NCI-H1694 (cell line): ENCODE measurements at places on chromosomes 12 and 14.
A peak's percentile ranks its signal among the peaks of the same experiment; 100 is the strongest.

DNA sequence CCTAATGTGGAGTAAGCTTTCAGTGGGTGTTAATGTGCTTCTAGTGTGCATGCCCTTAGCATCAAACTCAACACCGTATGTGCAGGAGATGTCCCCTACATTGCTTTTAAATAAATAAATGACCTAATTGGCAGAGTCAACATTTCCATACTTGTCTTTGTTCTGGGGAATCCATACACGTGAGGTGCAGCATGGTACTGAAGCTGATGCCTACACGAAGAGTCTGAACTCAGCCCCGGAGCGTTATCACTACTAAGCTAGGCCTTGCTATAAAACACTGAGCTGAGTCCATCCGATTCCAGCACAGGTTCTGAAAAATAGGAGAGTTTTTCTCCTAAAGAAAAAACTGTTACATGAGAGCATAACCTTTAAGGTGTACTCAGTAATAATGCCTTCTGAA is 125.0 kb upstream of the DYRK2 start:
- no peak for DNase-seq

- DNase-seq, result no peak
Measured at GRCh38 chr12:29023436-29024076, 125.5 kb upstream of the FAR2 start.

DNA sequence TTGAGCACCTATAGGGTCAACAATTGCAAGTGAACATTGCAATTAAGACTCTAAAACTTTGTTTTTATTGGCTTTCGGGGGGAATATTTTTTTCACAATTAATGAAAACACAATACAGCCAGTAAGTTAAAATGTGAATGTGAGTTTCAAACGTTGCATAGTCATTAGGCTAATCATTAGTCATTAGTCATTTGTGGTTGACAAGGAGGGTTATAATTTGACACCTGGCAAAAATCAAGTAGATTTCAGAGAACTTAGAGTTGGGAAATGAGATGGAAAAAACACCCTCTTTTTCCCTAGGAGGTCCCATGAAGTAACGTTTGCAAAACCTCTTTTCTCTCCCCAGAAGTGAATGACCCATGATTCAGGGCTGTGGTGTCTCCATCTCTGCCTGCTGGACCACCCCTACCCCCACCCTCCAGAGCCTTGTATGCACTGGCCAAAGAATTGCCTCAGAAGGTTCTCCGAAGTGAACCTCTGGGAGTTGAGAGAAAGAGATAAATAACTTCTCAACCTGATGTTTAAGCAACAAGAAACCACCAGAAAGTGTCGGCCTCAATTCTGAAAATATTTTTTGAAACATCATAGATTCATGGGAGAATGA is 196.3 kb downstream of the PAX9 start:
- no peak for DNase-seq

GRCh38 chr12:104555648-104556047 is 98.9 kb downstream of the CHST11 start:
- DNase-seq, result peak; percentile 32

DNA sequence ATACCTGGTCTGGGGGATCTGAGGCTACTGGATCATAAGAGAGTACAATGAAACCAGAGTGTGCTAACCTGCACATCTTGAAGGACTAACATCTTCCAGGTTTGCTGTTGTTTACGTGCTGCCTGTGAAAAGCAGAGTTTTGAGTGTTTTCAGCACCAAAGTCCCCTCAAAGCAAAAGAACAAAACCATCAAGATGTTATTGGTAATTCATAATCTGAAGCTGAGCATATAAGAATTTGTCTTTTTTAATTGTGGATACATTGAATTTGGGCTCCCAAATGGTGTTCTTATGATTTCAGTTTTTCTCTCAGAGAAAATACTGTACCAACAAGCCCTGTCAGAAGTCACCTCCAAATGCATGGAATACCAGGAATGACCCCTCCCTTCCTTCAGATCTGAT is 110.2 kb downstream of the BTG1 start:
- no peak for DNase-seq

- DNase-seq, result no peak
Measured at GRCh38 chr12:105674871-105675699, 344.6 kb downstream of the C12orf75 start.
